ENCODE measurements at places on chromosomes 5 and 9.

- DNase-seq: no peak
These were observed 3.2 kb upstream of the HSD17B3 start for GRCh38 chr9:96305171-96305570.

DNA sequence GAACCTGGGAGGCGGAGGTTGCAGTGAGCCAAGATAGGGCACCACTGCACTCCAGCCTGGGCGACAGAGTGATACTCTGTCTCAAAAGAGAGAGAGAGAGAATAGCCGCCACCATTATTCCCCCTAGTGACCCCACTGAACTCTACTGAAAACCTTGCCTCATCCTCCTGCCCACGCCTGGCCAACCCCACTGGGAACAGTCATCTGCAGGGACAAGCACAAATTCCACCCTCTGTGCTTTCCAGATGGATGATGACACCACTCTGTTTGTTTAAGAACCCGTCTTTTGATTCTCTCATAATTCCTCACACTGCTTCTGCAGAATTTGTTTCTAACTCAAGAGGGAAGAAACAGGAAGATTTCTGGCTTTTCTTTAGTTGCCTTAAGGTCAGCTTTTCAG, 12.2 kb downstream of the BHMT2 start:
- DNase-seq: no peak

DNA sequence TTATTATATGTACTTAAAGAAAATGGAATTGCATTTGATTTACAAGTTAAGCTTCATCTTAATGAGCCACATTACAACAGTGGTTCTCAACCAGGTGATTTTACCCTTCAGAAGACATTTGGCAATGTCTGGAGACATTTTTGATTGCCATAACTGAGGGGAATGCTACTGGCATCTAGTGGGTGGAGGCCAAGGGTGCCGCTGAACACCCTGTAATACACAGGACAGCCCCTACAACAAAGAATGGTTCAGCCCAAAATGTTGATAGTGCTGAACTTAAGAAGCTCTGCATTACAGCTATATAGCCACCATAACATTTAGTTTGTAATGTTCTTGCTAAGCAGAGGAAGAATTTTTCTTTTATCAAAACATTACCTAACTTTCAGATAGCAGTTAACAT, 103.1 kb downstream of the PAM start:
- no peak for DNase-seq

DNA sequence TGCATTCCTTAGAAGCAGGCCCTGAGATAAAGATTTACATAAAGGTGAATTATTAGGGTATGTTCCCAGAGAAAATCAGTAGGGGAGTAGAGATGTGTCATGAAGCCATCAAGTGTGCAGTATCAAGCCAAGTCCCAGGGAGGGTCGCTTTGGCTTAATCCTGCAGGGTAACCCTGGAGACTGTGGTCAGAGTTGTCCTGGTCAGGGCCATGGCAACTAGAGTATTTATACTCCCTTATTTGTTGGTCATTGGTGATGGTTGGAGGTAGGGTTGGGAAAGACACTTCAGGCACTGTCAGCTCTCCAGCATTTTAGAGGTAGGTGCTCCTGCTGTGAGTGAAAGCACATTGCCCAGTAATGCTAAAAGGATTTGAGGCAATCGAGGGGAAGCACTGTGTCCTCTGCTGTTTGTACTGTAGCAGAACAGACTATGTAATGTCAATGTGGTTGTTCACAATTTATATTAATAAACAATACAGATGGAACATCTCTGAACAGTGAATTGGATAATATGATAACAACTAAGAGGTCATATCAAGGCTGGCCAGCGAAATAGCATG, 108.9 kb downstream of the GDNF start:
- no peak for DNase-seq

GRCh38 chr5:168039566-168040248, 251.7 kb upstream of the WWC1 start:
- no peak for DNase-seq

- DNase-seq: peak; percentile 54
These were observed 394.8 kb upstream of the MEF2C start for GRCh38 chr5:89277816-89278215.

- DNase-seq: no peak
These were observed 19.9 kb downstream of the IFNW1 start for GRCh38 chr9:21121595-21122251.

DNA sequence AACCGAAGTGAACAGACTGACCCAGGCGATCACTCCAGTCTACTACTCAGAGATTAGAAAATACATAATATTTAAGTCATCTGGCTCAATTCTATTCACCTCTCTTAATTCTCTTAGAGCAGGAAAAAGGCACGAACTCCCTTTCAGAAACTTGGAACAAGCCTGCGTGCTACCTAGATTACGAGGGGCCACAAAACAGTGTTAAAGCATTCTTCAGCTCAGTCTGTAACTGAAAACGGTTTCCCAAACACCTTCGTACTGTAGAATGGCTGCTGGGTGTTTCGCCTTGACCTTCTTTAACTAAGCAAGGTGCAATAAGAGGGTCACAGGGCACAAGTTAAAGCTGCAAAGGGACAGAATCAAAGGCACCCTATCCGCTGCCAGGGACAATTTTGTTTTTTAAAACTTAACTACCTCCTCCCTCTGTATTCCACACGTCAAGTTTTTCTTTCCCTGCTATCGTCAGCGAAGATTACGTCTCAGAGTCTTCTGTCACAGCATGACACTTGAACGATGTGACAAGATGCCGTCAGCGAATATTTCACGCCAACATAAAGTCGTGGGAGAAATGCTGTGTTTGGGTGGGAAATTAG, 687 bp downstream of the LYSMD3 start:
- peak; percentile 6 for DNase-seq

- DNase-seq: no peak
These were observed 106.3 kb downstream of the C9orf152 start for GRCh38 chr9:110101531-110102161.

- DNase-seq: no peak
These were observed 514.4 kb upstream of the SEMA6A start for GRCh38 chr5:117089001-117089400.

GRCh38 chr9:136667940-136668760, 5.4 kb downstream of the EGFL7 start:
- DNase-seq: no peak

- DNase-seq: peak; percentile 13
These were observed 73.9 kb downstream of the ATG10 start for GRCh38 chr5:82045554-82046275.

DNA sequence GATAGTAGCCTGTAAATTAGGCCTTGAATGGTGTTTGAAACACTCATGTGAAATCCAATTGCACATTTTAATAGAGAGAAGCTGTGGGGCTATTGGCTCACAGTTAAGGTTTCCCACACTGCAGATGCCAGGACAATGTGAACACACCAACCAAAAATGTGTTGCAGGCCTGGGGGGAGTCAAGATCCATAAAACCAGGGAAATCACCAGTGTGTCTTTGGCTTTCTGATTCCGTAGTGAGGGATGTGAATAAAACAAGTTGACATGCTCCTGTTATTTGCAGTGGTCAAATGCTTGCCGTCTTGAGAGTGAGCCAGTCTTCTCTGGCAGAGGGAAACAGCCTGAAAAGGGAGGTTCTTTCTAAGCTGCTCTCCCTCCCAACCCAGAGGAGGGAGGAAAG, 79.0 kb downstream of the ZNF462 start:
- DNase-seq: no peak

DNA sequence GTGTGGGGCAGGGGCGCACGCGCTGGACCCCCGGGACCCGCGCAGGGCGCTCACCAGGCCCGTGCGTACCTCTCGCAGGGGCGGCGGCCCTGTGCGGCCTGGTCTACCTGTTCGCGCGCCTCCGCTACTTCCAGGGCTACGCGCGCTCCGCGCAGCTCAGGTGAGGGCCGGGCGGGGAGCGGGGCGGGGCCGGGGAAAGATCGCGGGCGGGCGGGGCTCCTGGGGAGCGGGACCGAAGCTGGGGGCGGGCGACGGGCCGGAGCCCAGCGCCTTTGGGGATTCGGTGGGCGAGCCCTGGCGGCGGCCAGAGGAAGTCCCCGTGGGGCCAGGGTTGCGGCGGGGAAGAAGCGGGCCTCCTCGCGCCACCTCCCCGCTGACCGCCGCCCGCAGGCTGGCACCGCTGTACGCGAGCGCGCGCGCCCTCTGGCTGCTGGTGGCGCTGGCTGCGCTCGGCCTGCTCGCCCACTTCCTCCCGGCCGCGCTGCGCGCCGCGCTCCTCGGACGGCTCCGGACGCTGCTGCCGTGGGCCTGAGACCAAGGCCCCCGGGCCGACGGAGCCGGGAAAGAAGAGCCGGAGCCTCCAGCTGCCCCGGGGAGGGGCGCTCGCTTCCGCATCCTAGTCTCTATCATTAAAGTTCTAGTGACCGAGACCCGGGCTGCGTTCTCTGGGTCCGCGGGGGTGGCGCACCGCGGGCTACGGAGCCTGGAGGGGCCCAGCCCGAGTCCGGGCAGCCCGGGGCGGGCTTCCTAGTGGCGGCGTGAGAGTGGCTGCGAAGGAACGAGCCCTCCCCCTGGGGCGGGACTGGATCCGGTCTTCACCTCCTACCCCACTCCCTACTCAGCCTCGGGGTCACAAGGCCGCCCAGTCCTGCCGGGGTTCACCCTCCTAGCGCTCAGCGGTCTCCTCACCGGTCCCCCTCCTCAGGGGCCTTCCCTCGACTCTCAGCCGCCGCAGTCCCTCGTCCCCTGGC, 2.4 kb downstream of the LTC4S start:
- DNase-seq: peak; percentile 92

DNA sequence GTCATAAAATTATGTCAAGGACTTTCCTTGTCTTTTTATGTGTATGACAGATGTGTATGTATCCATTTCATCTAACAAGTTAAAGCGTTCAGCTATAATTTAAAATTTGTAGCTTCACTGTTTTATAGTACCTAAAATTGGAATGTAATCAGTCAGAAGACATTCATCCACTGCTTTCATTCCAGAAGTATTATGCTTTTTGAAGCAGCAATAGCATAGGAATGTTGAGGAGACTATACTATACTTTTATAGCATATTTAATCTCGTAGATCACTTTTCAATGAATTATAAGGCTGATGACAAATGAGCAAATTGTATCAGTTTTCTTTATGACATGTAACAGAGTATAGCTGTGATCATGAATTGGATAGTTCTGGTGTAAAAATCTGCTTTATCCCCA, 6.9 kb downstream of the PCDHGA12 start:
- DNase-seq: no peak

DNA sequence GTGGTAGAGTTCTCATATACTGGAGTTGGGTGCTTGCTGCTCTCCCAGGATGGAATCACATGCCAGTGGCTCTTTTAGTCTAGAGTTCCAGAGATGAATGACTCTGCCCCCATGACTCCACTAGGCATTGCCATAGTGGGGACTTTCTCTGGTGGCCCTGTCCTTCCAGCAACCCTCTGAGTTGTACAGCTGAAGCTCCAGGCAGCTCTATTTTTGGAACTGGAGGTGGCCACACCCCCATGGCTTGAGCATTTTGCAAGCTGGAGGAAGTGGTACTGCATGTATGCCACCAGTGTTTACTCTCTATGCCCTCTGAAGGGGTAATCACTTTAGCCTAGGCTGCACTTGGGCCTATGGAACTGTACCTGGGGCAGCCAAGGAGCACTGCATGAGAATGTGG, 112.6 kb downstream of the RANBP17 start:
- DNase-seq: no peak

- peak; percentile 73 for DNase-seq
These were observed 51.5 kb upstream of the RNU6ATAC start for GRCh38 chr9:134215699-134216448.

GRCh38 chr9:4058931-4059330, 240.9 kb downstream of the GLIS3 start:
- no peak for DNase-seq

DNA sequence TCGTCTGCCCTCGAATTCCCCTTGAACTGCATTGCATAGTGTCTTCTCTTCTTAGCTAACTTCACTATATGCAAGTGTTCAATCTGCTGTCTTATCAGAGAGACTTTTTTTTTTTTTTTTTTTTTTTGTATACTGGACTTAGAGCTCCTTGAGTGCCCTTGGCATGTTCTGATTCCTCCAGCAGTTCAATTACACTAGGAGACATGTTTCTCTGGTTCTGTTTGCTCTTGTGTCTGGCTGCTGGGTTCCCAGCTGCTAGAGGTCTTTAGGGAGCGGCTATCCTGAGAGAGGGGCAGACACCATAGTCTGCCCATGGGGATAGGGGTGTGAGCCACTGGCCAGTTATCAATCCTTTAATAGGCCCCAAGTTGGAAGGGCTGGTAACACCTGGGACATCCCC, 13.1 kb downstream of the OR2S2 start:
- no peak for DNase-seq

- no peak for DNase-seq
These were observed 34.4 kb downstream of the ICE1 start for GRCh38 chr5:5456858-5457257.

- DNase-seq: no peak
These were observed 45.0 kb downstream of the SEMA6A start for GRCh38 chr5:116529615-116530014.

GRCh38 chr9:136043441-136043991, 51.6 kb downstream of the NACC2 start:
- DNase-seq: no peak

- no peak for DNase-seq
These were observed 54.2 kb upstream of the HSPA9 start for GRCh38 chr5:138629392-138629791.

DNA sequence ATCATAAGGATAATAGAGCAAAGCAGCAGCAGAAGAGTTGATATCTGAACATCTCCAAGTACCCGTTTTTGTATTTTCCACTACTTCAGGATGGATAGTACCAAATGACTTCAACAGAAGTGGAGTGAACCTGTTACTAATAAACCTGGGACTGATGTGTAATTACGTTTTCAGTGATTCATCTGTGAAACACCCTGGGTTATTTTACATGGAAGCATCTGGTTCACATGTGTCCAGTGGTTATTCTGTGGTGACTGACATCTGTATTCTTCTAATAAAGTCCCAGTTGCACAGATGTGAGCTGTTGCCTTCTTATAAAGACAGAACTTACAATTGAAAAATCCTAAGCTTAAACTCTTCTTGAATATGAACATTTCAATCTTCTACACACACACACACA, 139.7 kb upstream of the VCAN start:
- DNase-seq: peak; percentile 13
